Fibroblast of skin of scalp (primary cell): ENCODE measurements at places on chromosomes 3 and 15.

GRCh38 chr3:40045051-40045450, 235.6 kb downstream of the MYRIP start:
- peak; percentile 28 for DNase-seq

DNA sequence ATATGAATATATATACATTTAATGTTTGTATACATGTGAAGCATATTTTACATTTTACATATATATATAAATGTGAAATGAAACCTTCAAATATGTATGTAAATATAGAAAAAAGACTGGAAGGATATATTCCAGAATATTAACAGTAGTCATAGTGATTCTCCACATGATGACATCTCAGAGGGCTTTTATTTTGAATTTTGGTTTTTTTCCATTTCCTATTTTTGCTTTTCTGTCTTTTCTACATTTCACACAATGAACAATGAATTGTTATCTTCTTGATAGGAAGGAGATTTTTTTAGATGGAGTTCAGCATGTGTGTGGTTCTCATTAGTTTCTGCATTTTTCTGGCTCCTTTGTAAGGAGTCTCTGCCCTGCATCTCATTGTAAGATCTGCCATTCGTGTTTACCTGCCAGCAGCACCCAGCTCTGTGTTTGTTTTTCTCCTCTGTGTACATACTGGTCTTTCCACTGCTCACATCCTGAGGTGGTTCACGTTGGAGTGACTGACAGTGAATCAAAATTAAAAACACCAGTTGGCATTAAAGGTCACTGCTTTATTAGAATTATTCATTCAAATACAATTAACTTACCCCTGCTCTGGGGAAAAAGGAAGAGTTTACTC, 425.3 kb upstream of the MDFIC2 start:
- DNase-seq, result no peak

GRCh38 chr3:11713171-11713570, 69.5 kb upstream of the VGLL4 start:
- DNase-seq, result no peak

DNA sequence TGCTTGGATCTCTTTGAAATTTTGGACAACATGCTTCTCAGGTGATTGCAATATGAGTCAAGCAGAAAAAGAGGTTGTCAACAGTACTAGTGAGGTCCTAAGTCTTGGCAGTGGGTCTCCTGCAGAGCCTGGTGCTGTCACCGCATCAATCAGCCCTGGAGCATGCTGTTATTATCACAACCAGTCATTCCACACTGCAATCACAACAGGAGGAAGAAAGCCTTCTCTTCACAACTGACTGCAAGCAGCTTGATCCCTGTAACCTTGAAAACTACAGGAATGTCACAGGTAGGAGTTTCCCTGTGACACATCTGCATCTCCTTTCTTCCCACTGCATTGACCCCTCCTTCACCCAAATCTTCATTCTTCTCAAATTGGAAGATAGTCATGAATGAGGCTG, 451.1 kb upstream of the ATP11B start:
- DNase-seq, result no peak

DNA sequence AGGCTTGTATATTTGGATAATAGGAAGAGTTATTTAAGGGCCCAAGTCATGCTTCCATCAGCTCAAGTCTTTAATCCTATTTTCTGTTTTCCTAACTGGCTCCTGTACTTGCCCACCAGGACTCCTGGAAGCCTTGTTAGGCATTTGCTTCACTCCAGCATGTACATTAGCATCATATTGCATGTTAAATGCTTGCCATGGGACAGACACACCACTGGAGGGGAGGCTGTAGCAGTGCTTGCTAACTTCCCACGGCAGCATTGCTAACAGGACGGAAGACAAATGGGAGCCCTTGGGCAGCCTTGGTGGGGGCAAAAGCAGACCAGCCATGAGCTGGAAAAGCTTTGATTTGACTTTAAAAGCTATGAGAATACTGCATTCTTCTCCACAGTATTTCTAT, 6.1 kb downstream of the TMOD2 start:
- no peak for DNase-seq

DNA sequence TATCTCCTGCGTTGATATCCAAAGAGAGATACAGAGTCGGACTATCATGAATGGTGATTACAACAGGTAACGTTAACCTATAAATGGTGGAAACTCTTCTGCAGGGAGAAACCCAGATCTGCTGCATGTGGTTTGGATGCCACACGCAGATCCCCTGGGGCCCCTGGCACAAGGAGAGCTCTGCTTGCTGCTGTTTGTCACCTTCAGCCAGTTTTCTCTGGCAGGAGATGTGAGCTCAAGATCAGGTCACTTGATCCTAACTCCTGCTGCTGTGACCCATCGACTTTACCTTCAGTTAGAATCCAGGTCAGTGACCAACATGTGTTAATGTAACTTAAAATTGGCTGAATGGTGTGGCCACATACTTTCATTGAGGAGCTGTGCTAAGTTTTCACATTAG, 23.8 kb upstream of the GPR171 start:
- DNase-seq, result no peak

DNA sequence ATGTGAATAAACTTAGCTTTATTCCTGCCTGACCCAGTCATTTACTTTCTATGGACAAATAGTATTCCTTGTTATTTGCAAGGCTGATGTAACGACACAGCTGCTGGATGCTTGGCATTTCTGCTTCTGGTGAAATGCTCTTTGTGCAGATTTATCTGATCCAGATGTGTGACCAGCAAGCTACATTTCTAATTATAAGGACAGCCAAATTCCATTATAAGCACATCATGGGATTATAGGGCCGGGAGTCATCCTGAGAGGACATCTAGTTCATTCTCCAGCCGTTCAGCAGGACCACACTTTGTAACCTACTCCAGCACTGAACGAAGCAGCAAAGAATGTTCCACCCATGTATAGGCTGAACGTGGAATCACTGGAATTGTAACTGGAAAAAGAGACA, 42.9 kb downstream of the FNDC3B start:
- peak; percentile 99 for DNase-seq

- DNase-seq, result no peak
Observed at GRCh38 chr15:43763819-43764446, 12.8 kb downstream of the ELL3 start.

- DNase-seq, result no peak
Observed at GRCh38 chr3:171898192-171898591, 55.0 kb downstream of the TMEM212 start.

DNA sequence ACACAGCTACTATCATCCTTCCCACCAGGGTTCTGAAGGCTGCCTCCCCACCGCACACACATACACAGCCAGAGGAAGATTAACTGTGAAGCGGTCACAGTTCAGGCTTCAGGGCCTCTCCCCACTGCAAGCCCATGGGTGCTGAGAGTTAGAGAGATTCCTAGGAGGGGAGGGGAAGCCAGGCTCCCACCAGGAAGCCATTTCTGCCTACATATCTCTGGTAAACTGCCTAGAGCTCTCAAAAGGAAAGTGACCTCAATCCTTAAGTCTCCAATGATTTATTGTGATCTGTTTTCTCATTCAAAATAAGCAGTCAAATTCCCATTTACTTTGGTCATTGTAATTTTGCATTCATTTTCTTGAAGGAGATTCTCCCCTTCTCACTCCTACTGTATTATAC, 141.0 kb upstream of the BNIP2 start:
- DNase-seq, result no peak
